ENCODE measurements at places on chromosomes 2 and 18. TPM values are rescaled to one million over a fixed set of nuclear protein-coding genes. Genes with fewer than 3 reads are reported as not detected.

MMADHC gene
- 88.4 TPM for total RNA-seq

GRCh38 chr2:5539282-5540165 is 152.7 kb upstream of the SOX11 start:
- DNase-seq = no peak

- DNase-seq = no peak
Measured at GRCh38 chr2:86477349-86477748, 36.2 kb downstream of the KDM3A start.

DNA sequence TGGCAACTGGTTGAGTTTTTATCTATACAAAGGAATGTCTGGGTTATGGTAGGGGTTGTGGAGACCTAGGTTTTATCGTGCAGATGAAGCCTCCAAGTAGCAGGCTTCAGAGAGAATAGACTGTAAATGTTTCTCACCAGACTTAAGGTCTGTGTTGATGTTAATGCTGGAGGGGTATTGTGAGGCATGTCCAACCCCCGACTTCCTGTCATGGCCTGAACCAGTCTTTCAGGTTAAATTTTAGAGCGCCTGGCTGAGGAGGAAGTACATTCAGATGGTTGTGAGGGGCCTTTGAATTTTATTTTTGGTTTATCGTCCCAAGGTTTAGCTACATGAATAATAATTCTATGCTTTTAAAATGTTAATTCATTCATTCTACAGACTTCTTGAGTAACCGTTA is 435.1 kb downstream of the DLGAP1 start:
- no peak for DNase-seq

GRCh38 chr2:202442882-202443281 is 66.8 kb downstream of the BMPR2 start:
- DNase-seq = no peak

MOGAT1 gene
- total RNA-seq = 35.9 TPM

GRCh38 chr2:190340369-190340768 is 3.0 kb upstream of the INPP1 start:
- DNase-seq = peak; percentile 33

GRCh38 chr2:12716032-12716281 is 779 bp upstream of the TRIB2 start:
- DNase-seq = peak; percentile 80

DNA sequence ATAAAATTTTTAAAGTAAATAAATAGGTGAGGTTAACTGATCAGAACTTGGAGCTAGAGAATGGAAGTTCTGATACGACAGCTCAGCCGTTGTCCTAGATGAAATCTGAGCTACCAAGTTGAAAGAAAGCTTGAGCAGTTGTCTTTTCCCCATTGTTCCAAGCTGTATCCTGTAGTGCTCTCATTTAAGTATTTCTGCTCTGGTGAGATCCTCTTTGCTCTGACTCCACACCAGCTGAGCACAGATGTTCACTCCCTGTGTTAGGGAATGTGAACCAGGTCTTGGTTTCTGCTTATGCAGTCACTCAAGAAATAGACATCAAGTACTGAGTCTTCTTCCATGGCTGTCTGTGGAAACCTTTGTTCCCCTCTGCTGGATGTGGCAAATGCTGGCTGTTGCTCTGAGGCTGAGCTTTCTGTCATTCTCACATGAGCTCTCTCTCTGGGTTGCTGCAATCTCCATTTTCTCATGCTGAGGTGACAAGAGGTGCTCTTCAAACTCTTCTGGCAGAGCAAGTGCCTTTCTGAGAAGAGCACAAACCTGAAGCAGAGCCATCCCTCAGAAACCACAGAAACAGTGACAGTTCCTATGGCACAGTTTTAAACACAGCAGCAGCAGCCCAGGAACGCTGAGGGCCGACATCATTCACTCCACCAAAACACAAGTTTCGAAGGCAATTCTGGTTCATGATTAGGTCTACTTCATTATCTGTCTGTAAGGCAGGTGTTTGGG is 194.1 kb downstream of the SP3 start:
- DNase-seq = no peak

GPR75 gene
- 5.4 TPM for total RNA-seq

GRCh38 chr2:219404954-219405353 is 13.2 kb upstream of the DES start:
- DNase-seq = no peak

- DNase-seq = no peak
Measured at GRCh38 chr18:63146828-63147409, 172.7 kb downstream of the BCL2 start.

EVX2 gene
- total RNA-seq = not detected

DNA sequence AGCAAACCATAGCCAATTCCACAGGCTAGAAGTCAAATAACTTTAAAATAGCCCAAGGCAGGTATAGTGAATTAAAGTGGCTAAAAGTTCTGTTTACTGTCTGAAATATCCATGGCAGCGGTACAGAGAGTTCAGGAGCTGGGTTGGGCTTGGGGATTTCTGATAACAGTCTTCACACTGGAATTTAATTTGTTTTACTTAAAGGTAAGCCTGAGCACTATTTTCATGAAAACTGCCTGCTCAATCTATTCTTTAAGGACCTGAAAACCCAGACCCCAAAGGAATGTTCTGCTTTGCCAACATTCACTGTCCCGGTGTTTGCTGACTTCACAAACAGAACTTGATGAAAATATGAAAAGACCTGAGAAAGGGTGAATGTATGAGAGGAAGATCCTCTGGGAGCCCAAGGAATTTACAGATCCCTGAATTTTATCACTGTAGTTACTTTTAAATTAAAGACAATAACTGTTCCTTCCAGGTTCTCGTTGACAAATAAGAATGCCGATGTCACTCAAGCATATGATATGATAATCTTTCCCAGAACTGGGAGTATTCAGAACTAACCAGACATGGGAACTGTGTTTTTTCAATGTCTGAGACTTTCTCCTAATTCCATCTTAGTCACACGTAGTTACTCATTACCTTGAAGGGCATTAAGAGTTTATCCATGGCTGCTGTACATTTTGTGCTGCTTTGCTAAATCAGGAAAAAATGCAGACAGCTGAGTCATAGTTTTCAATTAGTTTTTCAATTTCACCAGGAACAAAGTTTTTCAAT is 28.3 kb upstream of the ITGB6 start:
- DNase-seq = no peak

LIMS1 gene
- total RNA-seq = 40.1 TPM

B3GNT7 gene
- 14.4 TPM for total RNA-seq

DNA sequence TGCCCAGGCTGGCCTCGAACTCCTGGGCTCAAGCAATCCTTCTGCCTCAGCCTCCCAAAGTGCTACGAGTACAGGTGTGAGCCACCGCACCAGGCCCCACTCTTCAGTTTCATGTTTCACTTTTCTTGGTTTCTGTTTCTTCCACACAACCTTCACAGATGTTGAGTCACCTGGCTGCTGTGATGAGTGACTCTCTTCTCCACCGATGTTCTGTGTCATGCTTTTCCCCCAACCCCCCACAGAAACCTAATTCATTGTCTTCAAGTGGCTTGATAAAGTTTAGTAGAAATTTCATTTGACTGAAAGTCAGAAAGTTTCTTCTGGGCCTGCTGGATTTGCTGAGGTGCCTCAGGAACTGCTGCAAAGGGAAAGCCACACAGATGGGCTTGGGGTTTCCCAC is 78.5 kb downstream of the SPHKAP start:
- no peak for DNase-seq

DNA sequence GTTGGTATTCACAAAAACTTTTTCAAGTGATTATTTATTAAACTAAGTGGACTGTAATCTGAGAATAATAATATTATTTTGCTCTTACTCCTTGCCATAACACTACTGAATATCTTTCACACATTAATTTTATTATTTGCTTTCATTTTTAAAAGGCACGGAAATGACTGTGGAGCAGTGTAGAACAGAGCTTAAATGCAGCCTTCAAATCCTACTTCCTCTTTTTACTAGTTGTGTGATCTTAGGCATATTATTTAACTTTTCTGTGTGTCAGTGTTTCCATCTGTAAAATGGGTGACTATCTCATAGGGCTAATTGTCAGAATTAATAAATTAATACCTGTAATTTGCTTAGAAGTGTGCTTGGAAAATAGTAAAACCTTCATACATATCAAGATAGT is 55.5 kb upstream of the SLC8A1 start:
- no peak for DNase-seq

DNA sequence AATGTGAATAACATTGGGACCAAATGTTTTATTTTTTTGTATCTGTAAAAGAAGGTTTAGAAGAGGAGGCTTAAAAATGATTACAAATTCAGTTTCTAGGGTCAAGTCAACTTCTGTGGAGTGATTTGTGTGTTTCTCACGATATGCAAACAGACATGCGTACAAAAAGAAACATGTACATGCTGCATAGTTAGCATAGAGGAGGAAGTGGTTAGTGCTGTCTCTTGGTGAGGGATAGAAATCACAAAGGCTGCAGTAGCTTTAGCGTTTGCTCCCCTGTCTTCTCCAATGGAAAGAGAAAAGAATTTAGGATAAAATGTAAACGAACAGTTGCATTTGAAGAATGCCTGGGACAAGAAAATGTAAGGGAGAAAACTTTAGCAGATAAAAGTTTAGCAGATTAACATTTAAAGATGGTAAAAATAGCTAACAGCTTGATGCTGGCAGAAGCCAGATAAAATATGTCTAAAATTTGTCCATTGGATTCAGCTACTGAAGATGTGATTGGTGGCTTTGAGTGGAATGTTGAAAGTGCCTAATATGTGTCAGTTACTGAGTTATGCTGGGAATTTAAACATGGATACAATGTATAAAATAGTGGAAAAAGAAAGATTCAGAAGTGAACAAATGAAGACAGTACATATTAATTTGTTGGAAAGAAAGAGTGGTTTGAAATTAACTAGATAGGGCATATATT is 44.9 kb downstream of the MALT1 start:
- no peak for DNase-seq

SPP2 gene
- total RNA-seq = not detected

- no peak for DNase-seq
Measured at GRCh38 chr18:39345321-39345720, 1779.7 kb upstream of the CELF4 start.

DNA sequence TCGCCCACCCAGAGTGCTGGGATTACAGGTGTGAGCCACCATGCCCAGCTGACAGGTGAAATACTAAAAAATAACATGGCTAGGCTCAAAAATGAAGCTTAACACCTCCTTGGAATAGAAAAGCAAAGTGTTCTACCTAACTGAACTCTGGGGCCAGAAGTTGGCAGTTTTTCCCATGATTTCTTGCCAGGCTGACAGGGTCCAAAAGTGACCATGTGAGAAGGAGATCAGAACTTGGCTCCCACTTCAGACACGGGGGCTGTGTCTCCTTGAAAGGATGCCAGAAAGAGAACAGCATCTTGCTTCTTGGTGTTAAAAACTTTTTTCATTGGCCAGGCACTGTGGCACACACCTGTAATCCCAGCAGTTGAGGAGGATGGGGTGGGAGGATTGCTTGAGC is 47.0 kb downstream of the BMPR2 start:
- no peak for DNase-seq

DNA sequence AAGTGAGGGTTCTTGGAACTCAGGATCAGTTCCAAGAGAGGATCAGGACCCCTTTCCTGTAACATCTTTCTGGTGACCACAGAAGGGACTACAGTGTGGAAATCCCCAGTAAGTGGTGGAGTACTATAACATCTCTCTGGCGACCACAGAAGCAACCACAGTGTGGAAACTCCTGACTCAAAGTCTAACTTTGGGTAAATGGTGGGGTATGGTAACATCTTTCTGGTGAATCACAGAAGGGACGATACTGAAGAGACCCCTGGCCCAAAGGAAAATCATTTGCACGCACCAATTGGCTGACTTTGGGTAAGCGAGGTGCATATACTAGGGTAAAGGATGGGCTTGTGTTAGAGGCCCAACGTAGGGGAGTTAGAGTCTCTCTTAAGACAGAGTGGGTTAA is 56.3 kb upstream of the GULP1 start:
- no peak for DNase-seq

CCL20 gene
- 39.9 TPM for total RNA-seq

- DNase-seq = no peak
Measured at GRCh38 chr18:35047697-35048292, 6.6 kb downstream of the MAPRE2 start.

- no peak for DNase-seq
Measured at GRCh38 chr2:210318891-210319290, 3.9 kb upstream of the MYL1 start.

DNA sequence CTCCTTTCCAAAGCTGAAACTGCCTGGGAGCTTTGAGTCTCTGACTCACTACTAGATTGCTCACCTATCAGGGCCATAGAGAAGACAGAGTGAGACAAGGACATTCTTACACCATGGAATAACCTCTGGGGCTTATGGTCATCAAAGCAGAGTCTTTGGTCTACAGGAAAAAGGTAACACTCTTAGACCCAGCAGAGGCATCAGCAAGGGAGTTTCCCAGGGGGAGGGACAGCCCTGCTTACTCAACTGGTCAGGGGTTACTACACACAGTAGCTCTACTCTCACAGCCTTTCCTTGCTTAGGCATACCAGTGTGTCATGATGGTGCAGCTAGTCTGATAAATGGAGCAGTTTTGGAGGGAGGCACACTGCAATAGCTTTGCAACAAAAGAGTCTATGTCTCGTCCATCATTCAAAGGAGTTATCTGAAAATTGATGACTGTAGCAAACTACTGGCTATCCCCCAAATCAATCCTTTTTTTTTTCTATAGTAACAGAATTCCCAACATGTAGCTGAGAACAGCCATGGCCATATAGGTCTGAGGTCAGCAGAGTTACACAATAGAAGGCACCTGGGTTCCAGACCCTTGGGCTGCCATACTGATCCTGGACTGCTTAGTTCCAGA is 22.4 kb upstream of the CD28 start:
- peak; percentile 81 for DNase-seq

- no peak for DNase-seq
Measured at GRCh38 chr2:78035804-78036203, 513.6 kb upstream of the LRRTM4 start.

DNA sequence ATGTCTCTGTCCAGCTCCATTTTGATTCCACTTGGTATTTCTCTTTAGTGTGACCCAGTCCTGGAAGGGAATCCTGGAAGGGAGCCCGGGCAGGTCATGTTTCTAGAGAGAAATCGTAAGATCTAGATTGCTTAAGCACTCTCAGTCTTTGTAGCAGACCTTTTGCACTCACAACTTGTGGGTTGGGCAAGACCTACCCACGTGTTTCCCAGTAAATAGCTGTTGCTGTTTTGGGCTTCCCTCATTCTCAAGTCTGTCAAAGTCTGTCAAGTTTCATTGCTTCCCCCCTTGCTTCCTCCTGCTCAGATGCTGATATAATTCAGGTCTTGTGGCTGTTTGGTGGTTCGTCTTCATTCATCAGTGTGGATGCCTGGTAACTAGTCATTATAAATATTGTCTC is 17.4 kb upstream of the NEMP2 start:
- no peak for DNase-seq

Data from Calu3 (cell line).